ENCODE measurements at places on chromosomes 1 and 21.
A peak's percentile ranks its signal among the peaks of the same experiment; 100 is the strongest.

DNA sequence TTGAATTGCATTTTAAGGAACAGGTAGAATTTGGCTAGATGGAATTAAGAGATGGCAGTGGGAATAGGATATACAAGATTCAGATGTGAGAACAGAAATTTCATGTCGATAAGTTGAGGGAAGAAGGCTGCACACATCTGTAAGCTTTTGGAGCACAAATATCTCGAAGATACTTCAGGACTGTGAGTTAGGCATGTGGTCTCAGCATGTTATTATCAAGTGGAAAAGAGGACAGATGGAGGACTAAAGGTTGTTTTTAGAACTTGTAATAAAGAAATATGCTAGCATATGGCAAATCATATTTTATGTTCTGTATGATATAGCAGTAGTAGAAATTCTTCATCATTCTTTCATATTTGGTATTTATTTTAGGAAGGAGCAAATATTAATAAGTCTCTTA lies 61.5 kb downstream of the KIF1B start:
- no peak for DNase-seq

GRCh38 chr1:163872067-163872466 lies 550.3 kb downstream of the NUF2 start:
- DNase-seq, result no peak

- no peak for DNase-seq
Measured at GRCh38 chr1:58089898-58090534, 456.5 kb downstream of the OMA1 start.

- no peak for DNase-seq
Measured at GRCh38 chr1:202376247-202376646, 27.7 kb downstream of the PPP1R12B start.

DNA sequence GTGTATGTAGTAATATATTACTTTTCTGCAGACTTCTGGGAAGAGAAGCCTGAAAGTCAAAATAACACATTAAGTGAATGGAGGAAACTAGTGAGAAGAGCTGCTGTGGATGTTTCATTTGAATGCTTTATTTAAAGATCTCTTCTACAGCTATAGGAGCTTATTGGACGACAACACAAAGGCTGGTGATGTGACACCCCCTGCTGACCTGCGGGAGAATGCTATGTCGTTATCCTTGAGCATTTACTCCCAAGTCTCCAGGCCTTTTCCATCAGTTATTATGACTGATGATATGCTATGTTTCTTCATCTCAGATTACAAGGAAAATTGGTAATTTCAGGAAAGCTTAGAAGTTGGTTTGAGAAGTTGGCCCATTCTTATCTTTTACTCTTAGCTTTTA lies 22.3 kb upstream of the PLA2G4A start:
- DNase-seq, result peak; percentile 11

- no peak for DNase-seq
Measured at GRCh38 chr1:115839029-115839678, 1.8 kb downstream of the NHLH2 start.

DNA sequence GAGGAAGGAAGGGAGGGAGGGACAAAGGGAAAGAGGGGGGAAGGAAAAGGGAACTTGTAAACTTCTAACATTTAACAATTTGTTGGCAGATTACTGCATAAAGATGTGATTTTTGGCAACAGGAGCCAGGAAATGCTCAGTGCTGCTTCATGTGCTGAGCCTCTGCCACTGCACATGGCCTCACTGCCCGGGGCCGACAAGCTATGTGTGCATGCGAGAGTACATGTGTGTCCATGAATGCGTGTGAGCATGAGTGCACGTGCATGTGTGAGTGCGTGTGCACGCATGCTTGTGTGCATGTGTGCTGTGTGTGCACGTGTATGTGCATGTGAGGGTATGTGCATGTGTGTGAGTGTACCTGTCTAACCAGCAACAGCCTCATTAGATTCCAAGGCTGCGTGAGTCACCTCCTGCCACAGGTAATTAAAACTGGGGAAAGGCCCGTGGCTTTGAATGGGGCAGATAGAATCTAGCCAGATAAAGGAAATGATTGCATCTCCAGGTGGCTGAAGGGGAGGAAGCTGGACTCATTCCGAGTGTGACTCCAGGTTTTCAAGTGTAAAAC lies 41.4 kb upstream of the TSPEAR start:
- DNase-seq, result no peak

DNA sequence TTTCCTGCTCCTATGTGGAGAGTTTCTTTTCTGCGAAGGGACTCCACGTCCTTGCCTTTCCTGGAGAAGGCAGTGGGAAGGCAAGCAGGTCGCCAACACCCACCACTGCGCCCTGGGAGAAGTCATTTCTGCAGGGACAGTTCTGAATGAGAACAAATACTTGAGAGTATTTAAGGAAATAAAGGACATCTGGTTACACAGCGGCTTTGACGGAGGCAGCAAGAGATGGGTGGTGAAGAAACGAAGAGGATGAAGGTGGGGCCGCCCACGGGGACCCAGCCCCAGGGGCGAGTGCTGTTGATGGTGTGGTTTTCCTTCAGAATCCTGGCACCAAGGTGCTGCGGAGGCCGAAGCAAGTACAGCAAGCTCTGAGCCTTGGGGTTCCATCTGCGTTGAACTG lies 75.5 kb downstream of the PSMG1 start:
- DNase-seq, result no peak

DNA sequence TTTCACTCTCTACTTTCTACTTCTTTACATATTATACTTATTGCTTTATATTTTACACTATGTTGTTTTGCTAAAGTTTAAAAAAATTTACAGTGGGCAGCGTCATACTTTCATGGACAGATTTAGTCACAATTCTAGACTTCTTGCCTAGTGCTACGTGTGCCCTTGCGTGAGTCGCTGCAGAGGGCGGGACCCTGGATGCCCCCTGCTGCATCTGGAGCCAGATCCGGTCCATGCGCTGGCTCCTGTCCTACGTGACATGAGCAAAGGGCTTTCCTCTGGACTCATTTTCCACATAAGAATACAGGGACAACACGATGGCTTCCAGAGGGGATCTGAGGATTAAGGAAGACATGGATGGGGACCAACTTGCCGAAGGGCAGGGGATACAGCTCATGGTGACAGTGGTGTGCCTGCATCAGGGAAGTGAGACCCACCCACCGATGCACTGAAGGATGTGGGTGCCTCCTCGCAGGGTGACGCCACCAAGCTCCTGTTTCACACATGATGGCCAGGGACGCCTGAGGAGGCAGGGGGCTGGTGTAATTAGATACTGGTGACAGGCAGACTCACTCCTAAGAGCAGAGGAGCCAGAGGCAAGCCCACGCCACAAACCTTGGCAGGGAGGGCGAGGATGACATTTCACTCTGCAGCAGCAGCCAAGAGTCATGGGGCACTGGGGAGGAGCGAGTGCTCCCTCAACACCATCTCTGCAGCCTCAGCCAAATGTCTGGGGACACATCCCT lies 86.6 kb downstream of the DMRTB1 start:
- no peak for DNase-seq

DNA sequence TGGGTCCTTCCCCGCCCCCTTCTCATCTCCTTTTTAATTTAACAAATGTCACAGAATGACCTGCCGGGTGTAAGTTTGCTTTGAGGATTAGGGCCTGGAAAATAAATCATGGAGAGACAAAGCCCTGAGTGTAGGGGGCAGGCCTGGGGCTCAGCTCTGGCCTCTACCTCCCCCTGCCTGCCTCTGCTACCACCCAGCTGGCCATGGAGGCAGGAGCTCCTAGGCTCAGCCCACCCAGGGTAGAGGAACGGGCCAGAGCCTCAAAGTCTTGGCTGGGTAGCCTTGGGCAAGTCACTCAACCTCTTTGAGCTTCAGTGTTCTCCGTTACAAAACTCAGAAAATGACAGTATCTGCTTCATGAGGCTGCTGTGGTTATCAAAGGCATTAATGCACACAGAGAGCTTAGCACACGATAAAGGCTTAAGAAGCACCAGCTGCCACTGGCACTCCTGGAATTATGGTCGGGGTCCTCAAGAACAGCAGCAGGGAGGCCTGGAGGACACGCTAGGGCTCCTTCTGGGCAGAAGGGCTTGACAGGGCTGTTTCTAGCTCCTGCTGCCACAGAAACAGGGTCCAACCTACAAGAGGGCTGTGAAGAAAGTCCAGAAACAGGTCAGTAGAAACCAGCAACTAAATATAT lies 39.0 kb downstream of the LRP8 start:
- DNase-seq, result no peak
